ENCODE measurements at places on chromosomes 16 and 17. TPM values are rescaled to one million over a fixed set of nuclear protein-coding genes. Genes with fewer than 3 reads are reported as not detected.

HOXB1 gene
- not detected for total RNA-seq

GRCh38 chr17:77708936-77709335 lies 249.6 kb upstream of the TNRC6C start:
- DNase-seq: no peak

KLHL10 gene
- 0.36 TPM for total RNA-seq

GRCh38 chr17:69179227-69179952 lies 37.7 kb upstream of the ABCA6 start:
- peak; percentile 39 for DNase-seq

DNA sequence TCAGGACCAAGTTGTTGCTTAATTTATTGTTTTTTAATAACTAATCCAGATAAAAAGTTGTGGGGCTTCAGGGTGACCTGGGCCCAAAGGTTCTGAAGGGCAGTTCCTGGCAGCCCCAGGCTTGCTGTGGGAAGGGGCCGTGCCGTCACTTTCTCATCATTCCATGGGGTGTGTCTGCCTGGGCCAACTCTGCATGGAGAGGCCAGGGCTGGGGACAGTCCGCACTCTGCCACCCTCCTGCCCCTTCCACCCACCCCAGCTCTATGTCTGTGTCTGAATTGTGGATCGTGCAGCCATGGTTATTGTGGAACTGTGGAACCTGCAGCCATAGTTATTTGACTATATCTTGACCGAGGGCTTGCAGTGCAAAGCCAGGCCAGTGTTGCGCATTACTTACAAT lies 4.0 kb downstream of the LIMD2 start:
- DNase-seq: no peak

GRCh38 chr16:88479793-88480760 lies 27.0 kb downstream of the ZFPM1 start:
- DNase-seq: no peak

DNA sequence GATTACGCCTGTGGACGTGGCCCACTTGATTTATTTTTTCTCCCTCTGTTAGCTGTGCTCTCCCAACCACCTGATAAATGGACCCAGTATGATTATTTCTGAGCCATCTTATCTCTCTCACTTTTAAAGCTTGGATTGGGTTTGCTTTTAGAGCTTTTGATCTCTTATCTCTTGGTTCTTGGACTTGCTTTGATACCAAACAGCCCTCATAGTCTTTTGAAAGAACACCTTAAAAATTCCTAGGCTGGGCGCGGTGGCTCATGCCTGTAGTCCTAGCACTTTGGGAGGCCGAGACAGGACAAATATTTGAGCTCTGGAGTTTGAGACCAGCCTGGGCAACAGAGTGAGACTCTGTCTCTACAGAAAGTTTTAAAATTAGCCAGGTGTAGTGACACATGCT lies 25.8 kb downstream of the SMTNL2 start:
- no peak for DNase-seq

DNA sequence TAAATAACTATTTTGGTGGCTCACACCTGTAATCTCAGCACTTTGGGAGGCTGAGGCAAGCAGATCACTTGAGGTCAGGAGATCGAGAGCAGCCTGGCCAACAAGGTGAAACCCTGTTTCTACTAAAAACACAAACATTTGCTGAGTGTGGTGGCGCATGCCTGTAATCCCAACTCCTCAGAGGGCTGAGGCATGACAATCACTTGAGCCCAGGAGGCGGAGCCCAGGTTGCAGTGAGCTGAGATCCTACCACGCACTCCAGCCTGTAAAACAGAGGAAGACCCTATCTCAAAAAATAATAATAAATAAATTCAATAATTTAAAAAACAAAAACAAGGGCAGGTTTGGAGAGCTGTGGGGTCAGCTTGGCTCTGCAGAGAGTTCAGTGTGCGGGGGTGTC lies 5.7 kb upstream of the SLC4A1 start:
- DNase-seq: no peak

- no peak for DNase-seq
Measured at GRCh38 chr17:40791787-40792436, 7.8 kb downstream of the KRT28 start.

DNA sequence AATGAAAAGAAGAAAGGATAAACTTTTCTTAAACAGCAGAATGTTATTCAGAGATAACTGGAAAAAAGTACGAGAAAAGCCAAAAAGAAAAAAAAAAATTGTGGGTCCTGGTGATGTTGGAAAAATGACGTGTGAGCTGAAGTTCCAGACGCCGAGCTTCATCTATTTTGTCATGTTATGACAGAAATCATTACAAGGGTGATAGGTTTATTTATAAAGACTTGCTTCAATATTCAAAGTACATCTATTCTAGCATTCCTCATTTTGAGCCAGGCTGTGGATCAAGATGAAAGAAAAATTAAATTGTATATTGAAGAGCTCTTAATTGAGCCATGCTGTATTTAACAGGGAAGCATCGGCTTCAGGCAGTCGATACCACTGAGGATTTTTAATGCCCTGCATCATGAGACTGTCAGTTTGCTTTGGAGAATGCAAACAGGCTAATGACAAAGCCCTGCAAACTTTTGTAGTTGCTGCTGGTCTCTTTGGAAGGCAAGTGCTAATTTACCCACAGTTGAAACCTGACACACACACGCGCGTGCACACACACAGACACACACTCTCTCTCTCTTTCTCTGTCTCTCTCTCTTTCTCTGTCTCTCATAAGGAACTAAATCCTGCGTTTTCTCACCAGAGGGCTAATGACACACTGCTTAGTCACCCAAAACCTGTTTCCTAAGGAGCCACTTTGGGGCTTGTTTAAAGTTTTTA lies 110.7 kb downstream of the WWOX start:
- no peak for DNase-seq

DNA sequence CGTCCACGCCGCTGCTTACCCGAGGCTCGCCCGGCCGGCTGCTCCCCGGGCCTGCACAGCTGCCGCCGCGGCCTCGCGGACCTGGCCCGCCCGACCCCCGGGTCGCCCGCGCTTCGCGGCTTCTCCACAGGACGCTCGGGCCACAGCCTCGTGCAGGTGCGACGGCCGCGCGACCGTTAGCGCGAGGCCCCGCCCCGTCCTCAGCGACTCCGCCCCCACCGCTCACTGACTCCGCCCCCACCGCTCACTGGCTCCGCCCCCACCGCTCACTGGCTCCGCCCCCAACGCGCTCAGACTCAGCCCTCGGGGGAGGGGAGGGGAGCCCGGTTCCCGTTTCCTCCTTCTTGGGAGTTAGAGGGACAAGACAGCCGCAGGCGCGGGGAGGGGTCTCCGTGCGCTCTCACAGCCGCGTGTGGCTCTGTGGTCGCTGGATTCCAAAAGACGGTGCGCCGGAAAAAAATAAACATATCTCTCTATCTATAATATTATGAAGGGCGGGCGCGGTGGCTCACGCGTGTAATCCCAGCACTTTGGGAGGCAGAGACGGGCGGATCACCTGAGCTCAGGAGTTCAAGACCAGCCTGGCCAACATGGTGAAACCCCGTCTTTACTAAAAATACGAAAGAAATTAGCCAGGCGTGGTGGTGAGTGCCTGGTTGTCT lies at the start of gene MEIOB:
TSS of gene MEIOB (minus strand) at position 191 of the 662 bp plus-strand sequence. CDS start 3,989 bp downstream, outside the sequence.
- peak; percentile 77 for DNase-seq

- DNase-seq: no peak
Measured at GRCh38 chr16:48949636-48950035, 332.0 kb downstream of the CBLN1 start.

DNA sequence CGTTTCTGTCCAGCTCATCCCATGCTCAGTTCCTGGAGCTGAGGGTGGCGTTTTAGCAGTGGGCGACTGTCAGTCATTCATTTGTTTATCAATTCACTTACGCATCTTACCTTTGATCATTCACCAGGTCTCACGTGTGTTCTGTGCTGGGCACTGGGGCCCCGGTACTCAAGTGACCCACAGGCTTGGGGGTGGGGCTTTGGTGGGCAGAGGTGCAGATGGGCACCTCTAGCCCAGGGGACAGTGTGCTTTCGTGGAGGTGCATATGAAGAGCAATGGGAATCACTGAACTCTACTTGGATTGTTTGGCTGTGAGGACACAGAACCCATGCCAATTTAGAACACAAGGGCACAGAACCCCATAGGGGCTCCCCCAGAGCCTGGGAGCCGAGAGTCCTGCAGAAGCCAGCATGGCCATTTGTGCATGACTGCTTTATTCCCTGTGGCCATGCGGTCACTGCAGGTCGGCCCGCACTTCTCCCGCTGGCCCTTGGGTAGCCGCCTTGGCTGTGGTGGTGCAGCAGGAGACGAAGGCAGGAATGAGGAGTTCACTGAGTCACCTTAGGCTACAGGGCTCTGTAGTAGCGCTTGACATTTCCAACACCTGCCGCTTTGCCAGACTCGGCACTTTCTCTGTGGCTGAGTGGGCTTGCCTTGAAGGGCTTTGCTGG lies 144.6 kb downstream of the SNX29 start:
- no peak for DNase-seq

DNA sequence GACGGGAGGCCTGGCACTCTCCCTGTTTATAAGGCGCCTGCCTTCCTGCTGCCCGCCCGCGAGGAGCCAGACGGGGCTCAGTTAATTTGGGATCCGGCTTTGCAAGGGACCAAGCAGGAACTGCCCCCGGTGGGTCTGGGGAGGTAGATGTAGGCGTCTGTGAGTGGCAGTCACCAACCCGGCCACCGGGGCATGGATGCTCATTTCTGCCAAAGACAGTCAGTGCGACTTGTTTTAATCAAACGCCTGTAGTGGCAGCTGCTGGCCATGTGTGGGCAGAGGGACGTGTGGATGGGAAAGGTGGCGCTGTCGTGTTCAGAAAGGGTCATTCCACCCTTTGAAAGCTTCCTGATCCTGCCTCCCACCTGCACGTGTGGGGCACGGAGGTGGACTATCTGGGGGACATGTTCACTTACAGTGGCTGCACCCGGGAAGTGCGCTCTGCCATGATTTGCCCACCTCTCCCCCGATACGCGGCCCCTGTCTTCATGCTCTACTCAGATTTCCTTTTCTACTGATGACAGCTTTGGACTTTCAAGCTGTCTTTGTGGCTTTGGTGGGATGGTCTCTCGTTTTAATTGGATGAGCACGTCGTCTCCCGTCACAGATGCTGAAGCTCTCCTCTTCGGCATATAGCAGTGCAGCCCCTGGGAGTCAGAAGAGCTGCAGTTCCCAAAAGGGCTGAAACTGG lies 60.3 kb upstream of the CIBAR2 start:
- peak; percentile 79 for DNase-seq

GRCh38 chr16:73000020-73000906 lies 47.7 kb downstream of the ZFHX3 start:
- no peak for DNase-seq

FGF11 gene
- 8.0 TPM for total RNA-seq

TMEM106A gene
- 37.2 TPM for total RNA-seq

- no peak for DNase-seq
Measured at GRCh38 chr17:45984368-45984767, 14.7 kb upstream of the STH start.

GRCh38 chr16:24493821-24494220 lies 45.5 kb upstream of the RBBP6 start:
- no peak for DNase-seq

GRCh38 chr16:27670071-27670810 lies 120.3 kb downstream of the KATNIP start:
- DNase-seq: no peak

DNA sequence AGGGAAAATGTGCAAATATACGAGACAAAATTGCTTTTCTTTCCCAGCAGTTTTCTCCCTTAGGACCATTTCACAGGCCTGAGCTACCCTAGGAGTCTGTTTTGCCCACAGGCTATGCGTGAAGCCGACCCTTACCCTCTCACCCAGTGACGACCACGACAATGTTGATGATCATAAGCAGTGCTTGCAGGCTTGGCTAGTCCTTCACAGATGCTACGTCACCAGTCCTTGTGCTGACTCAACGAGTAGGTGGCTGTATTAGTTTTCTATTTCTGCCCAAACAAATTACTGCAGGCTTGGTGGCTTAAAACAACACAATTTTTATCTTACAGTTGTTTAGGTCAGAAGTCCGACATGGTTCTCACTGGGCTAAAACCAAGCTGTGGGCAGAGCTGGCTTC lies 574.6 kb upstream of the HSBP1 start:
- DNase-seq: no peak

KRT32 gene
- not detected for total RNA-seq

DNA sequence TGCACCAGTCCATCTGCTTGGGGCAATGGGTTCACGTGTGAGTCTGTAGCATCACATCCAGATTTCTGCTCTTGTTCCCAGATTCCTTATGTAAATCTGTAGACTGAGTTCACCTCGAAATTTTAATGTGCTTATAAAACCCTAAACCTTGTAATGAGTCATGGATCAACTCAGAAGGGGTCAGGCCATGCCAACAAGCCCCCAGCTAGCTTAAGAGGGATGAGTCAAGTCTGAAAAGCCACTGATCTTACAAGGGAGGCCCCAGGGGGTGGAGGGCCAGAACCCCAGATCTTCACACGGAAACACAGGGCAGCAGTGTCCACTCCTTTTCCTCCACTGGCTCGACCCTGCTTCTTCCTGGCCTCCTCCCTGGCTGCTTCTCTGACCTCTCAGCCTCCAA lies 399.1 kb upstream of the CDH5 start:
- no peak for DNase-seq

DNA sequence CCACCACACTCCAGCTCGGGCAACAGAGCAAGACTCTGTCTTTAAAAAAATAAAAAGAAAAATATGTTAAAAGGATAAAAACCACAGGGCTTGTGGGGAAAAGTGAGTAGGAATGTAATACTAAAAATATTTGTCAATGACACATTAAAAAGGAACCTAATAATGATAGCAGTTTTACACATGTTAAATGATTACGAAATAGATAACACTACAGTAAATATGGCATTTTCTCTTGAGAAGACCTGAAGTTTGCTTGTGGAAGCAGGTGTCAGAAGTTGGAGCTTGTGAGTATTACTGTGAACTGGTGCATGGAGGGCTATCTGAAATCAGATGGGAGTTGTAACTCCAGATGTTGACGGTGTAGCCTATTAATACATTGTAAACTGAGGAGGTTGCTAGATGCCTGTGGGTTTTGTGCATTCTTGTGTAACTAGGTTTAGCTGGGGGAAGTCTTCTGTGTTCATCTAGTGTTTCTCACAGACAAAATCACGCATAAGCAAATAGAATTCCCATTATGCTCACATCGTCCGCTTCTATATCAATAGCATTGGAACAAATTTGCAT lies 44.2 kb upstream of the CLEC18A start:
- no peak for DNase-seq

DNA sequence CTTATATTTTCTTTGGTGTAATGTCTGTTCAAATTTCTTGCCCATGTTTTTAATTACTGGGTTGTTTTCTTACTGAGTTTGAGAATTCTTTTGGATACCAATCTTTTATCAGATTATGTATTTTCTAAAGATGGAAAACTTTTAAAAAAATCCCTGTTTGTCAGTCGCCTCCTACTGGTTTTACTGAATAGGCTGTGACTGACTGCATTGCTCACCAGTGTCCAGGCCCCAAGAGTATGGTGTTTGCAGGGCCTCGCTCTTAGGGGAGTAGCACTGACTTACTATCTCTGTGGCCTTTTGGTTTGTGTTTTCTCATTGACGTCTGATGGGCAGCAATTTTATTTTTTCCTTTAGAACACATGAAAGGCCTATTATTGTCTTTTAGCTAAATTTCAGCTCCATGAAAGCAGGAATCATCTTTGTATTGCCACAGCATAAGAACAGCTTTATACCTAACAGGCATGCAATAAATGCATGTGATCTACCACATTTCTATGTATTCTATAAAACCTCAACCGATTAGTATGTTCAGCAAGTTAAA lies 188.4 kb downstream of the AATF start:
- DNase-seq: no peak

GRCh38 chr17:77372444-77373298 lies 231.9 kb downstream of the SEC14L1 start:
- peak; percentile 95 for DNase-seq
